SK-MEL-5 (cell line): ENCODE measurements at places on chromosomes 1 and 21.

DNA sequence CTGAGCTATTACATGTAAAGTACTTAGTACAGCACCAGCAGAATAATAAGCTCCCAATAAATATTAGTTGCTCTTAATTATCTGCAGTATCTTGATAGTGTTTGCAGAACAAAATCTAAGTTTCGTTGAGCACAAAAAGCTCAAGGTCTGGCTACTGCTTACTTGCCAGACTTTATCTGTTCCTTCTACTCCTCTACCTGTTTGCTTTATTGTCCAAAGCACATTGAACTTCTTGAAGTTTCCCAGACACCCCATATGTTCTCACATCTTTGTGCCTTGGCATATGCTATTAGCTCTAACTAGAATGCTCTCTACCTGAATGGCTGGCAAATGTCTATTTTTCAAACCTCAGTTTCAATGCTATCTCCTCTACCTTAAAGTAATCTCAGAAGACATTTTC is 54.9 kb downstream of the LRRC40 start:
- no peak for DNase-seq

DNA sequence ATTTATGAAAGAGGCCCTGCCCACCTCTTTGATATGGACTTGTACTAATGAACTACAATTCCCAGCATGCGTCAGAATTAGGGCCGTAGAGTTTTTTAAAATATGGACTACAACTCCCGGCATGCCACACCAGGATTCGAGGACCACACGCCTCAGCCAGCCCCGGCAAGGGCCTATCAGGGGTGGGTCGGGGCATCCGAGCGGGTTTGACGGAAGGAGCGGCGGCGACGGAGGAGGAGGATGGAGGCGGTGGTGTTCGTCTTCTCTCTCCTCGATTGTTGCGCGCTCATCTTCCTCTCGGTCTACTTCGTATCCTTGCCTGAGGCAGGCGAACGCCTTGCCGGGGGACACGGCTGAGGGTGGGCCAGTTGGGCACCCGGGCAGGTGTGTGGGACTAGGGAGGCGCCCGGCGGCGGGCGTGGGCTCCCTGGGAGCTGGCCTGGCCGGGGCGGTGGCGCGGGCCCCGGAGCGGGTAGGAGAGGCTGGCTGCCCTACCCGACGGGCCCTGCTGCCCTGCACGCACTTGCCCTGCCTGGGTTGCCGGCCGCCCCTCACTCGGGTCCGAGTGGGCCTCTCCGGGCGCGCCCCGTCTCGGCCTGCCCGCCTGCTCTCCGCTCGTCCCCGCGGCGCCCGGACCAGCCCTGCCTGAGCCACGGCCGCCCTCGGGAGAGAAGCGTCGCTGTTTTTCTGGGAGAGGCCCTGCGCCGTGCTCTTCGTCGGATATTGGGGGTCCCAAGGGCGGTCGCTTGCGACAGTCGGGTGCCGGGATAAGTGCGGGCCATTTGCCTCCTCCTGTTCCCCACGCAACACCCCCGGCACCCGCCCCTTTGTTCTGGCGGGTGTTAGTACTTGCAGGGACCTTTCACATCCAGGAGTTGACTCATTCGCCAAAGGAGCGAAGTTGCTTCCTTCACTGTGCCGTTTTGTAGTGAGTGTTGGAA is at the start of gene CNIH4:
Gene CNIH4, plus strand, starts transcription at position 195 of the 941 bp plus-strand sequence. Its CDS starts 46 bp downstream, at position 241.
- peak; percentile 96 for DNase-seq

GRCh38 chr1:93489756-93490155 is 41.8 kb downstream of the FNBP1L start:
- no peak for DNase-seq

GRCh38 chr1:10428984-10429383 is 1.2 kb upstream of the CENPS start:
- no peak for DNase-seq

DNA sequence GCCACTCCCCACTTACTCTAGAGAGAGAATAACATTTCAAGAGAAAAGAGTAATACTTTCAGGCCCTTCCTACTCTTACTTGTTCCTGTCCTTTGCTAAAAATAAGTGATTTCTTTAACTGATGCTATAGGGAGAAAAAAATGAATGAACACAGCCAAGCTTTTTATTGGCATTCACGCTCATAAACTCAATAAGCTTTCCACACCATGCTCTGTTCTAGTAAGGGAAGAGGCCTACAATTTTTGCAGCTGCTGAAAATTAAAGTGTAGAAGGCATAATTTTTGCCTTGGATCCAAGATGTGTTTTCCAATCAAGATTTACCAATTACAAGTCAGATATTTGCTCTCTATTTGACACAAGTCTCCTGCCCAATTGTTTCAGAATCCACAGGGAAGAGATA is 188.1 kb upstream of the RGS18 start:
- DNase-seq, result no peak

DNA sequence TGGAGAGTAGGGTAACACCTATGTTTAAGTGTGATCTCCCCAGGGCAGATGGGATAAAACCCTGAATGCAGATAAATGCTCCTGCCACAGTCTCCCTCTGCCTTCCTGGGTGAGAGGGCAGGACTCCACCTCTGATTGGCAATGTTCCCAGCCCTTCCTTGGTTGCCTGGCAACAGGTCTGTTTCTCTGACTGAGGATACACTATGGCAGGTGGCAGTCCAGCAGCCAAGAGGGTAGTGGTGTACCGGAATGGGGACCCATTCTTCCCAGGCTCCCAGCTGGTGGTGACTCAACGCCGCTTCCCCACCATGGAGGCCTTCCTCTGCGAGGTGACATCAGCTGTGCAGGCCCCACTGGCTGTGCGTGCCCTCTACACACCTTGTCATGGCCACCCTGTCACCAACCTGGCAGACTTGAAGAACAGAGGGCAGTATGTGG is at the start of gene DCDC2B:
Gene DCDC2B, plus strand, starts transcription at position 199 of the 438 bp plus-strand sequence. Its CDS starts 5 bp downstream, at position 204.
- DNase-seq, result no peak

GRCh38 chr1:44571712-44572571 is 102.3 kb downstream of the TMEM53 start:
- DNase-seq, result peak; percentile 37

GRCh38 chr1:230832476-230832875 is 35.8 kb downstream of the C1orf198 start:
- DNase-seq, result no peak

- no peak for DNase-seq
Observed at GRCh38 chr1:205786601-205787000, 11.3 kb upstream of the RAB29 start.

- DNase-seq, result peak; percentile 58
Observed at GRCh38 chr1:109877317-109877771, 33.3 kb upstream of the CSF1 start.

DNA sequence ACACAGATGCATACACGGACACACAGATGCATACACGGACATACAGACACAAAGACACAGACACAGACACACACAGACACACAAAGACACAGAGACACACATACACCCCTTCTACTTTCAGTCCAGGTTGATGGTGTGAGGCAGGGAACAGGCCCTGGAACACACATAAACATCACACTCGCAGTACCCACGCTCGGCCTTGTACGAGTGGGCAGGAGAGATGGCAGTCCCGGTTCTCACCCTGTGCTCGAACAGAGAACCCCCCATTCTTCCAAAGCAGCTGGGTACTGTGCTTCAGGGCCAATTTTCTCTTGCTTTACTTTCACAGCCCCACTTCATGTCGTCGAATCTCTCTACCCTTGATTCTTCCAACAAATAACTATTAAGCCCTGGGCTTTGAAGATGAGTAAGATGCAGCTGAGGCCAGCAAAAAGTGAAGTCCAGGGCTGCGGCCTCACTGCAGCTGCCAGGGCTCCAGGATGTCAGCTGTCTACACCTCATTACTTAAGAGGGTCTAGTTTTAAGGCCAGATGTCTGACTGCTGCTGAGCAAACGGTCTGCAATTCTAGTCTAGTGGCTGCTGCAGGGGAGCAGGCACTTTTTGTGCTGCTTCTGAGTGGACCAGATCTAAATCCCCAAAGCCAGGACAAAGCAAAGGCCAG is 90.1 kb downstream of the PGBD5 start:
- DNase-seq, result no peak

DNA sequence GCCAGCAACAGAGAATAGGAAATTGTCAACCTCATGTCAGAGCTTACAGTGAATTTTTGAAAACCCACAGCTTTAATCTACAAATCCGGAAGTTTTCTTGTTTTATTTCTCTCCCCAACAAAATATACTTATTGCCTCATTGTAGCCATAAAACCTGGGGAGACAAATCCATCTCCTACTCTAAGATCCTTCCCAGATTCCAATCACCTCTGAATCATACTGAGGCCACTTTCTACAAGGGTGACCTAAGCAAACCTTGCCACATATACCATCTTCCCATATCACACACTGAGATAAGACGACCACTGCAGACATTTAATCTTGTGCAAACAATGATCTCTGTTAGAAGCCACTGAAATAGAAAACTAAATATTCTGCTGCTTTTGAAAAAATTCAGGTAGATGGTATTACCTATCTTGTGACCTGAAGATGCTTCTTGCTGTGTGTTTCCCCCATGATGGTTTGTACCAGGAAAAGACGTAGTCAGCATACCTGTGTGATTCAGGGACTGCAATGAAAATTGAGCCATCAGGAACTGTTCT is 171.5 kb upstream of the DUSP10 start:
- no peak for DNase-seq

DNA sequence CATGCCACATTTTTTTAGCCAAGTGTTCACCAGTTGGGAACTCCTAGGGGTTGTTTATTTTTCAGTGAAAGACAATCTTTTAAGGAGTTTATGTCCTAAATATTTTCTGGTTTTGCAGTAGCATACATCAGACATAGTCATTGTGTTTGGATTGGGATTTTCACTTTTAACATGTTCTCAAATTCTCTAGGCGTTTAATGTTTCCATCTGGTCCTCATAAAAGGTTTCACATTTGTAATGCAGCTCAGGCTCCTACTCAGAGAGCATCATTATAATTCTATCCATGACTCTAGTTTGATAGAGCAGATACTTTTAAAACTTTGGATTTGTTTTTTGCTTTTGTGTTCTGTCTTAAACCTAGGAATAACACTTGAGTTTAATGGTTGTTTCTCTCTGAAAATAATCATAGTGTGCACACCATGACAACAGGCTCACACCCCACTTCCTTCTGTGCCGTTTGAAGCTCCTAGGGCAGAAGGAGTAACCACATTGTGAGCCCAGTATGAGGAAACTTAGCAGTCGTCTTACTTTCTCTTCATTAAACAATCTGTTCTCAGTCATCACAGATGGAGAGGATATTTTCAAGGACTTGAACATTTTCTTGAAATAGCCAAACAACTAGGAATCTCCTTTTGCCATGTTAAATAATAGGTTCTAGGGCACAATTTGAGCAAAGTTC is 219.6 kb downstream of the PDE4B start:
- no peak for DNase-seq

DNA sequence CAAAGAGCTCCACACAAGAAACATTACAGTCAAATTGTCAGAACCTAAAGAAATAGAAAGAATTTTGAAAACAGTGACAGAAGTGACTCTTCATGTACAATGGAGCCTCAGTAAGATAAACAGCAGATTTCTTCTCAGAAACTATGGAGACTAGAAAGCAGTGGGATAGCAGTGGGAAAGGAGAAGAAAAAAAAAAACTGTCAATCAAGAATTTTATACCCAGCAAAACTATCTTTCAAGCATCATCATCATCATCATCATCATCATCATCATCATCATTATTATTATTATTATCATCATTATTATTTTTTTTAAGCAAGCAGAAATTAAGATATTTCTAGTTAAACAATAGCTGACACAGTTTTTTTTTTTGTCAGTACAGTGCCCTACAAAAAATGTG is 24.2 kb downstream of the CEP170 start:
- DNase-seq, result peak; percentile 37

DNA sequence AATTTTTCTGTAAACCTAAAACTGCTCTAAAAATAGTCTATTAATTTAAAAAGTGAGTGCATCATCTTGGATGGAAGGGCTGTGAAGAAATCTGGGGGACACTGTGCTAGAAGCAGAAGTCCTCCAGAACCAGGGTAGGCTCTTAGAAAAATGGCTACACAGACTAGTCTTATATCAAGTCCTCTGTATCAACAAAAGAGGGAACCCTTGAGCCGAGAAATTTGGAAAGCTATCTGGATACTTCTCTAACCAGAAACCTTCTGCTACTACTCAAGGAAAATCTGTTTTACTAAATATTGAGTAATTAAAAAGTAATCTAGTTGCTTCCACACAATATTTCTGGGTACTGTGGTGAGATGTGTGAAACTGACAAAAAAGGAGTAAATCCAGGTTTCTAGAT is 92.1 kb downstream of the WDR3 start:
- DNase-seq, result peak; percentile 33

- DNase-seq, result no peak
Observed at GRCh38 chr1:61110554-61110953, 28.2 kb downstream of the NFIA start.

- peak; percentile 61 for DNase-seq
Observed at GRCh38 chr1:31434101-31434871, 21.3 kb downstream of the SERINC2 start.

DNA sequence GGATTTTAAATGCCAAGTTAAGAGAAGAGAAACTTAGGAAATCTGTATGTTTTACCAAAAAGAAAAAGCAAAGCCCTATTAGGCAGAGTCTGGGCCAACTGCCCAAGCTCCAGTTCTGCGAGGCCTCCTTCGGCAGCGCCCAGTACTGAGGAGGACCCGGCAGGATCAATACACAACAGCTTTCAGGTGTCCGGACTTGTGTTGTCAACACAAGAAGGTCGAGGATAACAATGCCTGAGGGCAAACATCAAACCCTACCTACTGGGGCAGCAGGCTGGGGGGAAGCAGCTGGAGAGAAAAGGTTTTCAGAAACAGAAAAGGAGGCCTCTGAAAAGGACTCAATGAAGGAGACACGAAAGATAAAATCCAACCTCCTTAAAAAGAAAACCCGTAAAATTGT is 98.1 kb upstream of the GJB5 start:
- DNase-seq, result no peak

DNA sequence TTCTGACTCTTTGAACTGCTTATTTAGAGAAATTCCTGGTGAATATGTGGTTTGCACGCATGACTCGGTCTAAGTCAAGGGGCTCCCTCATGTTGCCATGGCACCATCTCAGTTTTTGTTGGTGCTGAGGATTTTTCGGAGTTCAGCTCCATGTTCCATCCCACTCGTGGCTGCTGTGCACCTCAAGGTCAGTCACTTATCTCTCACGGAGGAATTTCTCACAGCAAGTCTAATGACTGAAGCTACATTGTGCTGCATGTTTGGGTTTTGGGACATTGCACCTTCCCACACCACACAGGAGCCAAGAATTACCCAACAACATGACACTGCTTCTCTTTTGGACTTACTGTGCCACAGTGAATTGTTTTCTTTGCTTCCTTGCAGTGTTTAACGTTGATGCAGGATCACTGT is 269.9 kb downstream of the NCAM2 start:
- no peak for DNase-seq

DNA sequence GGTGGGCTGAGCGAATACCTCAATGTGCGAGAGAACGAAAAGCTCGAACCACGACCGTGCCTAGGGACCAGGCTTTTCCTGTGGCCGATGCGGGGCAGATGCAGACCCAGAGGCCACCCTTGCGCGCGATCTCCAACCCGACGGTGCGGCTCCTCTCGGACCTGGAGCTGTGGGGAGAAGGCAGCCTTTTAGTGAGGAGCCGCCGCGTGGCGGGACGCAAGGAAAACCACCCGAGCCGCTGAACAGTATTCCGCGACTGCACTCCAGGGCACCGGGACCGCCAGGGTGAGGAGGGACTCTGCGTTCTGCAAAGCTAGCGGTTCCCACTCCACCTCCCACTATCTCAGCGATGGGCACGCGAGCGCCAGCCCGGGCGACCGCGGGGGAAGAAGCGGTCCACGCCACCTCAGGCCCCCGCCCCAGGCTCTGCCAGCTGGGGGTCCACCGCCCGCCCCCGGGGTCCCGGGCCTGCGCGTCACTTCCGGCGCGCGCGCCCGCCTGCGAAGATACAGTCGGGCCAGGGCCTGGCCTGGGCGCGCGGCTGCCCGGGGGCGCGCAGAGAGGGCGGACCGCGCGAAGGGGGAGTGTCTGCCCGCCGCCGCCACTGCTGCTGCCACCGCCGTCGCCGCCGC is 66.5 kb upstream of the PRKACB start:
- peak; percentile 77 for DNase-seq

- DNase-seq, result peak; percentile 84
Observed at GRCh38 chr1:102434421-102434820, 437.7 kb upstream of the OLFM3 start.
